ENCODE measurements at places on chromosomes 4 and X.
A peak's percentile ranks its signal among the peaks of the same experiment; 100 is the strongest.

DNA sequence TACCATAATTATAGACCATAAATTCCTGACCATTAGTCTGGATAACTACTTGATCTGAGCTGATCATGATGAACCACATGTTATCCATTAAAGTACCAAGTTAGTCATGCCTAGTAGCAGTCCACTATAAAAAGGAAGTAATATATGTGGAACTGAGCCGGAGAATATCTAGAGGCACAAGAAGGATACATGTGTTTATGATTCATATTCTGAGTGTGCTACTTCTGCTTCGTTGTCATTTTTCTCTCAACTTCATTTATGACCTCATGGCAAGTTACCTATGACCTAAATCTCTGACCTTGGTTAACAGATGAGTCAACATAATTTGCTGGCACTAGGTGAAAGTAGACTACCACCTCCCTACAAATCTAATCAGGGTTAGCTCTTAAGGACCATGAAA, 56.5 kb upstream of the ANKRD17 start:
- DNase-seq, result peak; percentile 51

DNA sequence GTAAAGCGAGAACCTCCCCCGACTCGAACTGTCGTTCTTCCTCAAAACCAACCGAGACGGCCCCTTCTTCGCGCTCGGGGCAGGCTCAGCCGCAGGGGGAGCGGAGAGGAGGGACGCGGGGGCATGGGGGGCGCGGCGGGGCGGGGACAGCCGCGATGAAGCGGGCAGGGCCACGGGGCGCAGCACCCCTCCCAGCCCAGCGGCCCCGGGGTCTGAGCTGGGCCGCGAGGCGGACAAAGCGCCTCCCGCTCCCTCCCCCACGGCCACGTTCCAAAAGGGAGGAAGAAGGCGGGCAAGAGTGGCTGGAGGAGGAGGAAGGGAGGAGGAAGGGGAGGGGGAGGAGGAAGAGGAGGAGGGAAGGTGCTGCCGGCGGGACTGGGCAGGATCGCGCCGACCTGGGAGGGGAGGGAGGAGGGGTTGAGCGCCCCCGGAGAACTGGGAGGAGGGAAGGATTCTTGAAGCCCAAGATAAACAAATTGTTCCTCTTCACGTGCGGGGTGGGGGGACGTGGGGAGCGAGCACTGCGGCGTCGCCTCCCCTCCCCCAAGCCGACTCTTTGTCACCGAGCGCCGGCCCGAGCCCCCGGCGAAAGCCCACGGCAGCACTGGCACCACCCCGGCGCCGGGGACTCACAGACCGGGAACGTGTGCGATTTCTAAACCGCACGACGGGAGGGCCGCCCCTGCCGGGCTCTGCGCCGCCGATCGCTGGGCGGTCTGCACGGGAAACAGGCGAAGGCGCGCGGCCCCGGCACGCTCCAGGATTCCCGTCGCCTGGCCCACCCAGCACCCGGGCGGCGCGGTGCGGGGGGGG, 2.9 kb downstream of the MAML3 start:
- DNase-seq, result peak; percentile 77

DNA sequence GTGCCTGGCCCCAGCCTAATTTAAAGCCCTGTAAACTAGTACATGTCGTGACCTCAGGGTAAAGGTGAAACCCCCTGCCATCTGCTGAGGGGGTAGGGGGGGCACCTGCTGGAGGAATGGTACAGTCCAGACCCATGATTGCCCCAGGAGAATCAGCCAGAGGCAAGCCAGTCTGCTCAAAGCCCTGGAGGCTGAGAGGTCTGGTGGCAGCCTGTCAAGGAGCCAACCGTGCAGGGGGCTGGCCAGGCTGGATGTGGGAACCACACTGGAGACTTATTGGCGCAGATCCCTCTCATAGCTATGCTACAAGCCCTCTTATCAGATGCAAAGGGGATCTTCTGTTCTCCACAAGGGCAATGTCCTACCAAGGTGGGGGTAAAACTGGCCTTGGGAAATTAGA, 31.4 kb upstream of the PJA1 start:
- DNase-seq, result no peak

DNA sequence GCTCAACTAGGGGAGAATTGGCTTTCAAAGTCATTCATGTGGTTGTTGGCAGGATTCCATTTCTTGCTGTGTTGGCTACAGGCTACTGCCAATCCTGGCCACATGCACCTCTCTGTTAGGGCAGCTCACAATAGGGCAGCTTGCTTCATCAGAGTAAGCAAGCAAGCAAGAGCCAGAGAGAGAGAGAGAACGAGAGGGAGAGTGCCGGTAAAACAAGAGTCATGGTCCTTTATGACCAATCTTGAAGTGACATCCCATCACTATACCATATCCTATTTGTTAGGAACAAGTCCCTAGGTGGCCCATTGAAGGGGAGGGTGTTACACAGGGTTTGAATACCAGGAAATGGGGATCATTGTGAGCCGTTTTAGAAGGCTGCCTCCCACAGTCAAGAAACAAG, 33.0 kb upstream of the TLR2 start:
- no peak for DNase-seq

DNA sequence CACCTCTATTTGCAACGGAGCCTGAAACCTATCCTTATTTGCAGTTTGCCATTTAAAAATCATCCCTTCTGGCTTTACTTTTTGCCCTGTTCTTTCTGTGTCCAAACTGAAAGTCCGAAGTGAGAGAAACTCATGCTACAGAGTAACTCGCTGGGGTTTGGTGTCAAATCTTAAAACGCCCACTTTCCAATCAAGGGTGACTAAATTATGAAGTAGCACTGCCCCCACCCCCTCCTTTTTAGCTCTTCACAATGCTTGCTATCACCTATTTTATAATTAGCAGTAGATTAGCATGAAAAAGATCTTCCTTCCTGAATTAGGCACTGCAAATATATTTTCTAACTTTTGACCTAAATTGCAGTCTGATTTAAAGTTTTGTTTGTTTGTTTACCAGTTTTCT, 52.5 kb downstream of the VGLL1 start:
- no peak for DNase-seq

GRCh38 chr4:41748074-41748570, 403 bp downstream of the PHOX2B start:
- no peak for DNase-seq

DNA sequence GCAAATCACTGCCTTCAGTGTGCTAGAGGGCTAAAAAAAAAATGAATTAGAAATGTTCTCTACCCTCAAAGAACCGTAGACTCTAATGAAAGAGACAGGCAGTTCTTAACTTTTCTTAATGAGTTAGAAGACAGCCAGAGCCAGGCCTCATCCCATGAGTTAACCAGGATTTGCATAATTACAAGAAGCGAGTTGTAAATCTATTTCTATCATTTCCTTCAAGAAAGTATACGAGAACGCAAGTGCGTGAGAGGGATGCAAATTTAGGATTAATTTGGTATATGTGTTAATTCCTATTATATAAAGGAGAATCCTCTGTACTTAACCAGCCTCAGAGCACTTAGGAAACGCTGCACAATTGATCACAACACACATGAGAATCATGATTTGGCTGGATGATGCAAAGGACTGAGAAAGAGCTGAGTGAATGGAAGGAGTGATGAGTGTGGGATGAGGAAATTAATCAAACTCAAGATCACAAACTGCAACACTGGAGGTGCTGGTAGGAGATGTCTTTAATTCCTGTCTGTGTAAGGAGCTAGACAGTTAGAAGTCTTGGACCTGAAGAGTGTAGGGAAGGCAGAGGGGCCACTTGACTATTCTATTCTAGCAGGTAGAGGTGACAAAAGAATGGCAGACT, 157.2 kb downstream of the ATP10D start:
- DNase-seq, result no peak

GRCh38 chr4:52260514-52261210, 209.6 kb downstream of the SPATA18 start:
- no peak for DNase-seq

DNA sequence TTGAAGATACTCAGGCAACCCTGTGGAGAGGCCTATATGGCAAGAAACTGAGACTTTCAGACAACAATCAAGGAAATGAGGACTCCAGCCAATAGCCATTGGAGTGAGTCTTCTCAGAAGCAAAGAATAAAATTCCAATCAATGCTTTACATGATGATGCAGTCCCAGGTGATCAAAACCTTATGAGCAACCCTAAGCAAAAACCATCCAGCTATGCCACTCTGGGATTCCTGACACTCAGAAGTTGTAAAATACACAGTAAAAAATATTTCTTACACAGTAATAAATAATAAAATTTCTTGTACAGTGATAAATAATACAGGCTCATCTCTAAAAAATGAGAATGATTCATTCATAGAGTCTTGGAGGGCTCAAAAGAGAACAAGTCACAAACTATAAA, 150.6 kb downstream of the IL15 start:
- no peak for DNase-seq

GRCh38 chr4:11069083-11069482, 359.6 kb downstream of the HS3ST1 start:
- no peak for DNase-seq

DNA sequence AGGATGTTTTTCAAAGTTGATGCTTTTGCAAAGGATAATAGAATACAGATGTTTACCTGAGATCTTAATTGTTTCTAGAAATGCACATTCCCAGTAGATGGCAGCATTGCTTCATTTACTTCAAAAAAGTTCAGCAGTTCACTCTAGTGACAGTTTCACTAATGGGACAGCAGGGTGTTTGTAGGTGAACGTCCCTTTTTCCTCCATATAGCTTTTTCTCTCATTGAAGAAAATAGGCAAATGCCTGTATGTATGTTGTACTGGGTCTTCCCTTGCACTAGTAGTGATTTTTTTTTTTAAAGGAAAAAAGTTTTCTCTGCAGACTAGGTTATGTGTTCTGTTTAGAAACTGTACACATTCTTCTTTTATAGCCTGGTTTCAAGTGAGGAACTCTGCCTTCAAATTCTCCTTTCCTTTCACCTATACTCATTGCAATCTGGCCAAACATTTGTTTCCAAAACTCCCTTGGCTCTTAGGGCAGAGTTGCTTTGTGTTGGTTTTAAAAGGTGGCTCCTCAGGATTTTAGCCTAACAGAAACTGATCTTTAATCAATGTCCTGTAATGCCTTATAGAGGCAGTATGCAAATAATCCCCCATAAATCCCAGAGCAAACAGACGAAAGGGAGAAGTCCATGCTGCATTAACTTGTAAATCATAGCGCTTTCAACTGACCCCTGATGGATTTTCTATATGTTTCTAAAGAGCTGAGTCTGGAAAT, 86.3 kb downstream of the EGF start:
- DNase-seq, result peak; percentile 63

GRCh38 chr4:107714256-107714655, 5.8 kb downstream of the PAPSS1 start:
- DNase-seq, result no peak

DNA sequence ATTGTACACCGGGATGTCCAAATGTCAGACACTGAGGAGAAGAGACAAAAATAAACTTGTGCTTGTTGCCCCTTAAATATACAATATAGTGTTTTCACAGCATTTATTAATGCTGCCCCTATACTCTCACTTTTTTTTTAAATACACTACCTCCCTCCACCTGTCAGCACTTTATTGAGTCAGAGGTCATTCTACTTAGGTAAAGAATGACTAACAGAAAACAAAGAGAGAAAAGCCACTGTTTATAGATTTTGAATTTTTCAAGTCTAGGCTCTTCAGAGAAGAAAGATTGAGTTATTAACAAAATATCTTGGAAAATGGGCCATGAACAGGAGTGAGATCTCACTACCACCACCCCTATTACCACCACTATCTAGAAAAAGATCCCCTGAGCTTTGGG, 58.1 kb downstream of the NIPAL1 start:
- DNase-seq, result no peak

- DNase-seq, result no peak
Measured at GRCh38 chrX:66760651-66761050, 121.8 kb upstream of the EDA2R start.

GRCh38 chrX:135185795-135186443, 14.7 kb upstream of the CT55 start:
- DNase-seq, result peak; percentile 57

- DNase-seq, result no peak
Measured at GRCh38 chrX:17930850-17931249, 69.8 kb upstream of the RAI2 start.

DNA sequence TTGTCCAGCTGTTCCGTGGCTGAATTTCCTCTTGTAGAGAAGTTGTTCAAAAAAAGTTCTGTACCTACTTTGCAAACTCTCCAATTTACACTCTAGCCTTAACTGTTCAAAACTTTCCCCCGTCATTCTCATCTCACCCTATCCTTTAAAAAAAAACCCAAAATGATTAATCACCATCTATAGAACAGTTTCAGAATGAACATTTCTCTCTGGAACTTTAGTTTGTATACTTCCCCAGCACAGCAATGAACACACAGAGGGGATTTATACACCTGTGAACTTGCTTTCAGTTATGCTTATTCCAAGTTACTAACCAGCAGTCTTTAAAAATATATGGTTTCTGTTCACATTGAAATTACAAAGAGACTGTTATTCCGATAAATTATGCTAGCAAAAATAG, 1.2 kb downstream of the GEMIN8 start:
- no peak for DNase-seq

DNA sequence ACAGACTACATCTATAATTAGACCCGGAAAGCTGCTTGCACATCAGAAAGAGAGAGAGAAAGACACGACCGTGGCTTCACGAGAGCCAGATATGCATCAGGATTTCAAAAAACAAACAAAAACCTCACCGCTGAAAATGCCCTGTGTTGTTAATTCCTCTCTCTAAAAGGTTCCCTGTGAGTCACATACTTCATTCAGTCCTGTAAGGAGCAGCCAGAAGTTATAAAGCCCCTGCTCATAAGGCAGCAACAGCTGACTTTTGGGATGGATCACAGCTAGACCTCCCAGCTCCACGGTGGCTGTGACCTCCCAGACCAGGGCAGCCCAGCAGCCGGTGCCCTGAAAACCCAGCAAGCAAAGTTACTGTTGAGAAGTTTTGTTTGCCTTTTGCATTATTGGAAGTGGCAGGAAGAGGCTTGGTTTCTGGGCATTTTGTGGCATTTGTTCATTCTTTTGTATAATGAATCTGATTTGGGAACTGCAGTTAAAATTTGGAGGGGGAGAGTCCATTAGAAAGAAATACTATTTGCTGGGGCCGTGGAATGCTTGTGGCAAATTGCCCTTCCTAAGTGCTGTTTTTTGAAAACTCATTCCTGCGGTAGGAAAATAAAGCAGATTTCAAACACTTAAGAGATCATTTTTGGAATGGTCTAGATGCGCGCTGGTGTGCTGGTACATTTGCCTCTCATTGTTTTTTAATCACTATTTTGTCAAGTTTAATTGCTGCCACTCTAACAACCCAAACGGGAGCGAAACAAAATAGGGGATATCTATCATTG, 520.4 kb downstream of the BCOR start:
- DNase-seq, result no peak

GRCh38 chr4:2811830-2812611, 19.1 kb downstream of the SH3BP2 start:
- DNase-seq, result peak; percentile 67

GRCh38 chr4:16827794-16828724, 70.4 kb downstream of the LDB2 start:
- DNase-seq, result no peak

- no peak for DNase-seq
Measured at GRCh38 chr4:128292349-128292748, 4.7 kb upstream of the PGRMC2 start.

- no peak for DNase-seq
Measured at GRCh38 chrX:24682739-24683432, 10.8 kb upstream of the POLA1 start.

- DNase-seq, result no peak
Measured at GRCh38 chr4:37533286-37534033, 152.7 kb downstream of the RELL1 start.

GRCh38 chr4:16864199-16864598, 34.2 kb downstream of the LDB2 start:
- no peak for DNase-seq

Data from AG08395 (cell line).